ENCODE measurements at places on chromosomes 7 and 10.

- DNase-seq = no peak
Observed at GRCh38 chr7:44793919-44794318, 2.6 kb upstream of the PPIA start.

DNA sequence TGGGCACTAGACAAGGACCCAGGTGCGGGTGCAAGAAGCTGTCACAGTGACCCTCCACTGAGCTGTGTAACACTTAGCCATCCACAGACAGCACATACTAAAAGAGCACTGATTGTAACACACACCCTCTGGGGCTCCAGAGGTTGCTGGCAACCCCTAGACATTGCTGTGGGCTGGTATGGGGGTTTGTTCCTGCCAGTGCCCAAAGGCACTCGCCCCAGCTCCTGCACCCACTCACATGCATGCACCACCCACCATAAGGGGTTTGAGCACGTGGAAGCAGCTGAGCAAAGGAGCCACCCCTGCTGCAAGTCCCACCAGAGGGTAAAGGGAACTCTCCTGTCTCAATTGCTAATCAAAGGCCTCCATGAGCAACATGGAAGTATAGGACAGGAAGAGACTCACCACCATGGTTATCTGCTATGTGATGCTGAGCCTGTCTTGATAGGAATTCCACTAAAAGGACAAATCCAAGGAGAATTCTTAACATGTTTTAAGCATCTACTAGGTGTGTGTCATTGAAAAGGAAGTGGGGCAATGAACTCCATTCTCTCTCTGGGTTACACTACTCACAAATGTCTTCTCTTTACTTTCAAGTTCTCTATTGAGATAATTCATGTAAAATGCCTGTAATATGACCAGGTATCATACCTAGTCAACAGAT is 103.1 kb downstream of the GFRA1 start:
- no peak for DNase-seq

- no peak for DNase-seq
Observed at GRCh38 chr10:30052062-30052461, 7.3 kb downstream of the JCAD start.

DNA sequence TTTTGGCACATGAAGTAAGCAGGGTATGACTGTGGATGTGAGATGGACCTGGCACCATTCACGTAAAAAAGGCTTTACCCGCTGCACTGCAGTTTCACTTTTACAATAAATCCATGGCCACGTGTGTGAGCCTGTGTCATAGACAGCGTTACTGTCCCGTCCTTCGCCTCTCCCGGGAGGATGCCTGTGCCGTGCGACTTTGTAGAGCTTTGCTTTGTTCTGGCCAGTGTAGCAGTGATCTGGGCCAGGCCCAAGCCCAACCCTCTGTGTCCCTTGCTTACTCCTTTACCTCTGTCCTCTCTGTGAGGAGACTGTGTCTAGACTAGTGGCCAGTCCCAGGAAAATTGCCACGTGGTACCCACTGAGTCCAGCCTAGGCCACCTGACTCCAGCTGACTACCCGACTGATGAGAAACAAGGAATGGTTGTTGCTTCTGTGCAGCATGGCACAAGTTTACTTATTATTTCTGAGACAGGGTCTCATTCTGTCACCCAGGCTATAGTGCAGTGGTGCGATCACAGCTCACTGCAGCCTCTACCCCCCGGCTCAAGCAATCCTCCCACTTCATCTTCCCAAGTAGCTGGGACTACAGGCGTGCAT is 48.1 kb downstream of the JAKMIP3 start:
- DNase-seq = no peak

GRCh38 chr10:112307358-112308124 is 24.3 kb downstream of the TECTB start:
- DNase-seq = no peak

DNA sequence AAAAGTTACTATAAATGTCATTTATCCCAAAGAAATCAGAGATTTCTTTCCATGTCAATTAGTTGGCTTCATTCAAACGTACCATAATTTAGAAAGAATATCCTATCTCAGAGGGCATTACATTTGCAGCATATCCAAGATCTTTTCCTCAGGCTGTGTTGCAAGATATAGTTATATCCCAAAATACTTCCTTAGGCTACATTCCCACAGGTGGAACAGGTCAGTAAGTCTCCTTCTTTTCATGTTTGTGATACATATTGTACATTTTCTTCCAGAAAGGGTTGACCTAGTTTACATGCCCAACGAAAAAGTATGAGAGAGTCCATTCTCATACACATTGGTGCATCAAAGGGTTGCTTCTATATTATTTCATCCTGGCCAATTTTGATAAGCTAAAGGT is 26.9 kb upstream of the VWA2 start:
- DNase-seq = no peak

DNA sequence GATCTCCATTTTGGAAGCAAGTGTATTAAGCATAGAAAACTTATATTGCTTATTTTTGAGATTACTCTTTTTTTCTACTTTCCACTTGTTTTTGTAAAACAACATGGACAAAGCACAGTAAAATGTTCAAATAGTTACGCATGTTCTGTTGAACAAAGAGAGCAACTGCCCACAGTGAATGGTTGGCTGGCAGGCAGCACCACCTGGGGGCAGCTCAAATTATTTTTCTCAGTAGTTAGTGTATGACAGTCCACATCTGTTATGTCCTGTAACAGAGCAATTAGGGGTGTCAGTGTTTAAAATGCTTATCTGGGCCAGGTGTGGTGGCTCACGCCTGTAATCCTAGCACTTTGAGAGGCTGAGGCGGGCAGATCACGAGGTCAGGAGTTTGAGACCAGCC is 46.1 kb upstream of the CACUL1 start:
- no peak for DNase-seq

- no peak for DNase-seq
Observed at GRCh38 chr10:6988654-6989053, 408.6 kb upstream of the PRKCQ start.

DNA sequence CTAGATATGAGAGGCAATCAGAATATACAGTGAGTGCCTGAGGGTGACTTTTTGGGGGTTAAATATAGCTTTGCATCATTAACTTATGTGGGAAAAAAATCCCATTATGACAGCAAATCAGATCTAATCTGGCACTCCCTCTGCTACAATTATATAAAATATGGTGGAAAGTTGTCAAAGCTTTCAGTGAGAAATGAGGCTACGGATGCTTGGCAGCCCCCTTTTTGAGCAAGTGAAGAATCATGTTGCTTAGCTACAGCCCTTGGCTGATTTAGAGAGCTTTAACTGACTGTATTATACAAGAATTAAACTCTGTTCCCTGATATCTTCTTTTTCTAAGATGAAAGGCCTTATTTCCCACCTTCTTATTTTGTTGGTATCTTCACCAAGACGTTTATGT is 57.4 kb downstream of the GPR158 start:
- DNase-seq = no peak

GRCh38 chr7:158710651-158711102 is 6.1 kb upstream of the NCAPG2 start:
- no peak for DNase-seq
